CD4-positive, alpha-beta T cell treated with Interleukin-2 at 100 ng/mL for 4 hours (primary cell): ENCODE measurements at places on chromosomes 3 and 15.

GRCh38 chr3:51375571-51375970 lies 9.5 kb upstream of the MANF start:
- no peak for DNase-seq

DNA sequence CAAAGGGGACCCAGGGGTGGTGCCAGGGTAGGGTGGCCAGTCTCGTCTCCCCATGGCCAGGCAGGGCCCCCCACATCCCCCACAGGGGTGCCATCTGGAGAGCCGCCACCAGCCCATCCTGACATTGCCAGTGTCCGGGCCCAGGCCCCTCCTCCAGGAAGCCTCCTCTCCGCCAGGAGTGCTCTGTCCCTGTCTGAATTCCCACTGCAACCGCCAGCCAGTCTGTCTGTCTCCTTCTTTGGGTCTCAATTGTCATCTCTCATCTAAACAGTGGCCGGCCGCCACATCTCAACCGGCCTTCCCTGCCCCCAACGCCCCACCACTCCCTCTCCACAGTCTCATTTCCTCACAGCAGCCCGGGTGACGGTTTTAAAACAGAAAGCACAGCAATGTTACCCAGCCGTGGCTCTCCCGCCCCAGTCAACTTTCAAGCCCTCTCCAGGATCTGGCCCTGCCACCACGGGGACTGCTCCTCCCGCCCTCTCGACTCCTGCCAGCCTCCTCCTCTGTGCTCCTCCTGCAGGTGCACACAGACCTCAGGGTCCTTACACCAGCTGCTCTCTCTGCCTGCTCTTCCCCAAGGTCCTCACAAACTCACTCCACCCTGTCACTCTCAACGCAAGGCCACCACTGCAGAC lies 57.0 kb downstream of the IQSEC1 start:
- DNase-seq = peak; percentile 64

DNA sequence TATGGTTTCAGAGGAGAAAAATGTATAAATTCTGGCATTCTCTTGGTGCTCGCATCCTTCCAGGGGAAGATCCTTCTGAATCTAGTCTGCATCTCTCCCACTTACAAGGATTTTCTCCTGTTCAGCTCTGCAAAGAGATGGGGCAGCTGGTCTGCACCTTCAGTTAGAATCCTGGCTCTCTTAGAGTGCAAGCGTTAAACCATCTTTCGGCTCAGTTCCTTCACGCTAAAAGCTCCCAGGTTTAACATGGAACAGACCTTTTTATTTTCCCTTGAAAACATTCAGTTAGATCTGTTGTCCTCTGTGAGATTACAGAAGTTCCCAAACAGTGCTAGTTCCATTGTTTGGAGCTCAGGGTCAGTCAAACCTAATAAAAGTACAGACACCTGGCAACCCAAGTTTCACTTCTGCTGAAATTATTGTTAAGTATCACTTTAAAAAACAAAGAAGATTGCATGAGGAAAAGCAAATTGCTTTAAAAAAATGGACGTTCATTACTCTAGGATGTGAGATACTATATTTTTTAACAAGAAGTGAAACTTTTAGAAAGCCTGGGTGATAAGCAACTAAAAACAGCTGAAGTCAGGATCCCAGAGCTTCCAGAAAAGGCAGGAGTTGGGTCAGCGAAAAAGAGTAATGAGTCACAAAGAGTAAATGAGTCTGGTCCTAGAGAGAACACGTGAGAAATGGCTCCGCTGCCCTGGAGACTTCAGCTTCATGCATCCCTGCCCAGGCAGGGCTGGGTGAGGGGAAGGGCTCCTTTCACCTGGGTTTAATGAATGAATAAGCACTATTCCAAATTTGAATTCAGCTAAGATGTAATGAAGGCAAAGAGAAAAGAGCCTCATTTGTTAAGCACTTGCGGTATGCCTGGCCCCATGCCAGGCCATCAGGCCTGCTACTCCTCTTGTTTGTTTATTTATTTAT lies 63.3 kb downstream of the ABTB1 start:
- DNase-seq = no peak

- no peak for DNase-seq
These were observed 159.1 kb downstream of the CHL1 start for GRCh38 chr3:355622-356021.

GRCh38 chr3:5731100-5731499 lies 543.6 kb downstream of the EDEM1 start:
- DNase-seq = no peak

DNA sequence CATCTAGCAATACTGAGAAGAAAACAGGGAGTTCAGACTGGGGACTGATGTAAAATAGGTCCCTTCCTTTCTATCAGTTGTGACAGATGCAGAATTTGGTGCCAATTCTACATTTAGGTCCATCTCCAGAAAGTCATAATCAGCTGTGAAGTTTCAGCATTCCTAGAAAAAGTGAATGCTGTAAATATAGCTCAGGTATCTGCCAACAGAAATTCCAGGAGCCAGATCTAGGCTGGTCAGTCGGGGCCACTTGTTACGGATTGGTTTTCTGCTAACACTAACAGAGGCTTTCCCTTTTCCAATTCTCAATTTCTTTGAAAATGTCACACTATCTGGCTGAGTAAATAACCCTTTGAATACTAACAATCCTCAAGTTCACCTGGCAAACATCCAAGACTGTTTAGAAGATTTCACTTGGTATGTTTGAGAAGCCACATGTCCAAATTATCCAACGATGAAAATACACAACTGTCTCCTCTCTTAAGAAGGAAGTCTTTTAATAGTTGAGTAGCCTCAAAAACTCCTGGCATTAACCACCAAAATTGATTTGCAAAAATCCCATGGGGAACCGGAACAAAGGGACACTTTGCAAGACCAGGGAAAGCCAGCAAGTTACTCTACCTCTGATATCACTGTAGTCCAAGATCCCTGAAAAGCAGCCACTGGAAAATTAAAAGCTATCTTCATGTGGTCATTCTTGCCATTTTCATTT lies 222.3 kb downstream of the ZMAT3 start:
- DNase-seq = no peak

GRCh38 chr3:49401766-49402165 lies 10.0 kb downstream of the RHOA start:
- no peak for DNase-seq

DNA sequence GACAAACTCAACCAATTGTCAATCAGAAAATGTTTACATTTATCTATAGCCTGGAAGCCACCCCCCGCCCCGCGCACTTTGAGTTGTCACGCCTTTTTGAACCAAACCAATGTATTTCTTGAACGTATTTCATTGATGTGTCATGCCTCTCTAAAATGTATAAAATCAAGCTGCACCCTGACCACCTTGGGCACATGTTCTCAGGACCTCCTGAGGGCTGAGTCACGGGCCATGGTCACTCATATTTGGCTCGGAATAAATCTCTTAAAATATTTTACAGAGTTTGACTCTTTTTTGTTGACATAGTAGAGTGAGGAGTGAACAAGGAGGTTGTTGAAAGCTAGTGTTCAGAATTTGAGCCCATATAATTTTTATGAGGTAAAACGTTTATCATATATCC lies 6.5 kb downstream of the MCTP2 start:
- DNase-seq = no peak

DNA sequence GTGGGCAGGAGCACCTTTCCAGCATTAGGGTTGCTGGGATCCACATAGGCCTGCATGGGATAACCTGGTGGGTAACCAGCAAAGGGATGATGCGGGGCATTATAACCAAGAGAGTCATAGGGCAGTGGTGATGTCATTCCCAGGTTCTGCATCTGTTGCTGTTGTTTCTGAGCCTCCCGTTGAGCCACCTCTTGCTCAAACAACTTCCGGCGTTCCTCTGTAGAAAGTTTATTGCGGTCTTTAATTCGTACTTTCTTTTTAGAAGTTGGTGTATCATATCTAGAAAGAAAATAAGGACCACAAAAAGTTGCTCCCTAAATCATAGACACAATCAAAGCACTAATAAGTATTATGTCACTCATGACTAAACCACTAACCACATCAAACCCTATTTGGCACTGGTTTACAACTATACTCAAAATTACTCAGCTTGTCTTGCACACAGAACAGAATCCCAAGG lies 77.8 kb downstream of the NBEAL2 start:
- peak; percentile 83 for DNase-seq

GRCh38 chr3:53223025-53223424 lies 32.8 kb downstream of the TKT start:
- DNase-seq = no peak

DNA sequence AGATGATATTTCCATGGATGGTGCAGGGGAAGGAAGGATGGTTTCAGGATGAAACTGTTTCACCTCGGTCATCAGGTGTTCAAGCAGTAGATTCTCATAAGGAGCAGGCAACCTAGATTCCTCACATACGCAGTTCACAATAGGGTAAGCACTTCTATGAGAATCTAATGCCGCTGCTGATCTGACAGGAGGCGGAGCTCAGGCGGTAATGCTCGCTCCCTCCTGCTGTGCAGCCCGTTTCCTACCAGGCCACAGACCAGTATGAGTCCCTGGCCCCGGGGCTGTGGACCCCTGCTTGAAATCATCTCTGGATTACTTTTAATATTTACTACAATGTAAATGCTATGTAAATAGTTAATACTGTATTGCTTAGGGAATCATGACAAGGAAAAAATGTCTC lies 241.8 kb downstream of the ROBO2 start:
- DNase-seq = no peak

- no peak for DNase-seq
These were observed 185.2 kb downstream of the SHOX2 start for GRCh38 chr3:157920822-157921700.

GRCh38 chr3:66629982-66630368 lies 129.2 kb upstream of the LRIG1 start:
- no peak for DNase-seq

DNA sequence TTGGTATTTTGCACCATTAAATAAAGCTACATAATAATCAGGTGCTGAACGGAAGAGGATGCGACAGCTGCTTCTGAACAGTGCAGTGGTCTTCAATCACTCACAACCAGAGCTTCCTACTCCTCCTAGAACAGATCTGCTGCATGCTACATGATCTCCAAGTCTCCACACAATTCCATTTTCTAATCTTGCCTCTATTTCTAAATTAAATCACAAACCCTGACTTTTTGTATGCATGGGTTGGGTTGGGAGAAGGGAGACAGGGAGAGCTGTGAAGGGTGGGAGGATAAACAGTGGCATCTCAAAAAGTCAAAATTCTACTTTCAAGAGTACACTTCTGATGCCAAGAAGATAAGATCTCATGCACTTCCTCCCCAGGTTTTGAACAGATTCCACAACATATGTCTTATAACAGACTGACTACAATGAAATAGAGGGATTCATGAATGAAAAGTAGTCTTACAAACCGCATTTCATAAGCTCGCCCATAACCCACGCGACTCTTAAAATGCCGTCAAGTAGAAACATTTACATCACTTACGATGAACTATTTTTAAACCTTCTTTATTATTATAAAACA lies 57.2 kb downstream of the CHSY1 start:
- no peak for DNase-seq

DNA sequence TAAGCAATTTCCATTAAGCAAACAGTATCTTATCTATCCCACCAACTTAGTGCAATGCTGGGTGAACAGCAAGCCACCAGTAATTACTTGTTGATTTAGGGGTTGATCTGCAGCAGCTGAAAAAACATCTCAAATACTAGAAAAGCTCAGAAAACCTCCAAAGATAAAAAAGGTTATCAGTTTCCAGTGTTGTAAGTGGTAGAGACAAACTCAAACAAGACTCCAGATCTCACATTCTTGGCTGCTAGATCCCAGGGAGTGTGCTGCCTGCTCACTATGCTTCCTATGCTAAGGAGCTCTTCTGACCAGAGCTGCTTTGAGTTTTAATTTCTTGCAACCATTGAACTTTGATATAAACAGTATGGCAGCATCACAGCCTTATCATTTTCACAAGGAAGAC lies 11.3 kb downstream of the B3GALNT1 start:
- DNase-seq = no peak

DNA sequence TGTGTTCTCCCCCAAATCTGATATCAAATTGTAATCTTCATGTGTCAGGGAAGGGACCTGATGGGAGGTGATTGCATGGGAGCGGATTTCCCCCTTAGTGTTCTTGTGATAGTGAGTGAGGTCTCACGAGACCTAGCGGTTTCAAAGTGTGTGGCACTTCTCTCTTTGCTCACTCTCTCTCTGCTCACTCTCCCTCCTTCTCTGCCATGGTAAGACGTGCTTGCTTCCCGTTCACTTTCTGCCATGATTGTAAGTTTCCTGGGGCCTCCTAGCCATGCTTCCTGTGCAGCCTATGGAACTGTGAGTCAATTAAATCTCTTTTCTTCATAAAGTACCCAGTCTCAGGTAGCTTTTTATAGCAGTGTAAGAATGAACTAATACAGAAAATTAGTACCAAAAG lies 30.6 kb upstream of the OR5H6 start:
- no peak for DNase-seq

DNA sequence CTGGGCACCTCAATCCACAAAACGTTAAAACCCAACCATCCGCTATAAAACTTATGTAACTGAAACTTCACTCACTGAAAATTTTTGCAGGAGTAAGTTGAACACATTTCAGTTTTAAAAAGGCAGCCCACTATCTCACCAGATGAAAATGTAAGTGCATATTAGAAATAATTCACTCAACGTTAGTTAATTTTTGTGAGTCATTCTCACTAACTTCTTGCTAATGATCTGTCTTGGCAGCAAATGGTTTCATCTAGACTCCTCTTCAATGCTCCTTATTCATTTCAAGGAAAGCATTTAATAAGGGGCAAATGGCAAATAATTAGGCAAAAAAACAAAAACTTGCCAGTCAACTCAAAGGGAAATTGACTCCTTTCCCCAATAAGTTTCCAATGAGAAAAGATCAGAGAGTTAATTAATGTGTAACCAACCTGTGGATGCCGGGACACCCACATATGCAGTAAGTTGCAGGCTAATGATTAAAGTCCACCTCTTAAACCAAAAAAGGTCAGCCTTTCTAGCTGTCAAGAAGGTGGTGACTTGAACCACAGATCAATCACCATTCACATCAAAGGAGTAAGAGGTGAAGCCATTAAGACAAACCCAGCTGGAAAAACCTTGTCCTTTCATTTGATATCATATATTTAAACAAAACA lies 22.9 kb upstream of the PRICKLE2 start:
- DNase-seq = no peak

- no peak for DNase-seq
These were observed 38.8 kb upstream of the BFSP2 start for GRCh38 chr3:133361011-133361410.

DNA sequence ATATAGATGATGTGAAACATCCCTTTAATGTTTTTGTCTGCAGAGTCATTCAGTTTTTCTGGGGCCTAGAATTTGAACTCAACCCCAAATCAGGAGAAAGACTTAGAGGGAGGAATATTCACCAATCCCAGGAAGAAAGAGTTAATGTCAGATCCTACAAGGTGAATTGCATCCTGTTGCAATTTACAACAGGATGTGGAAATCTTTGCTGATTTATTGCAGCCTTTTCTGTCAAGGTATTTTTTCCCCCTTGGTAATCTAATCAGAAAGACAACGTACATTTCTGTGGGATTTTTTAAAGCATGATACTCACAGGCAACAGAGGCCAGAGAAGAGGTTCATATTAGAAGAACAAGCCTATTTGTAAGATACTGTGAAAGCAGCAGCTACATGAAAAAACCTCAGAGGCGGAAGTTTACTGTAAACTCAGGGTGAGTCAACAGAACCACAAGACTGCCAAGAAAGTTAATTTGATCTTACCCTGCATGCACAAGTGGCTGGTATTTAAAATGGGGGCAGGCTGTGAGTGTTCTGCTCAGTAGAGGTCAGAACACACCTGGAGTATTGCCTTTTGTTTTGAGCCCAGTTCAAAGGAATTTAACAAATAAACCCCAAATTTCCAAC lies 531.9 kb downstream of the AGBL1 start:
- peak; percentile 62 for DNase-seq
